ENCODE measurements at places on chromosomes 4 and X. TPM values are rescaled to one million over a fixed set of nuclear protein-coding genes. Genes with fewer than 3 reads are reported as not detected.

RPGR gene
- 7.1 TPM for total RNA-seq

GRCh38 chr4:166655231-166655630 is 579.1 kb downstream of the SPOCK3 start:
- no peak for DNase-seq

GRCh38 chr4:10096201-10096977 is 20.2 kb downstream of the WDR1 start:
- peak; percentile 94 for DNase-seq

ODAM gene
- total RNA-seq = not detected

DNA sequence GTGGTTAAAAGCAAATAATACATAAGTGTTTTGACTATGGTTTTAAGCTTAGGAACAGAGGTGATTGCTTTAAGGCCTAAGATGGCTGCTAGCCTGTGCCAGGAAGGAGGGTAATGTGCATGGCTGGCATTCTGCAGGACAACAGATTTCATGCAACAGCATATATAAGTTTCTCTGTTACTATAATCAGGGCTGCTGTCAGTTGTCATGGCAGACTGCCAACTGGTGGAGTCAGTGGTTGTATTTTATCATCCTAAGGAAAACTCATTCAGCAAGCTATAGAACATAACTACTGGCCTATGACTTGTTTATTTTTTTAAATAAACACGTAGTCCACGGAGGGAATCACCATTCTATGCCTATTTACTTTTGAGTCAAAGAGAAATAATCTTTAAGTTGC is 77.7 kb upstream of the DCAF8L1 start:
- peak; percentile 38 for DNase-seq

GSTCD gene
- 11.2 TPM for total RNA-seq

- no peak for DNase-seq
These were observed 19.4 kb upstream of the HGFAC start for GRCh38 chr4:3422241-3422801.

DNA sequence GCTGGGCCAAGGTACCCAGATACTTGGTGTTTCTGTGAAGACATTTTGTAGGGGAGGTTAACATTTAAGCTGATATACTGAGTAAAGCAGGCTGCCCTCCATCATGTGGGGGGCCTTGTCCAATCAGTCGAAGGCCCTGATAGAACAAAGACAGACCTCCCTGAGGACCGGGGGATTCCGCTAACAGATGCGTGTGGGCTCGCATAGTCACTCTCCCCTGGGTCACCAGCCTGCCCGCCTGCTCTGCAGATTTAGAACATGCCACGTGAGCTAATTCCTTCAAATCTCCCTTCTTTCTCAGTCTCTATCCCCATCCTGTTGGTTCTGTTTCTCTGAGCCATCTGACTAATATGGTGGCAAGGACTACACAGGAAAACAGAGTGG is 60.7 kb downstream of the WFS1 start:
- no peak for DNase-seq

GNRHR gene
- total RNA-seq = not detected

DNA sequence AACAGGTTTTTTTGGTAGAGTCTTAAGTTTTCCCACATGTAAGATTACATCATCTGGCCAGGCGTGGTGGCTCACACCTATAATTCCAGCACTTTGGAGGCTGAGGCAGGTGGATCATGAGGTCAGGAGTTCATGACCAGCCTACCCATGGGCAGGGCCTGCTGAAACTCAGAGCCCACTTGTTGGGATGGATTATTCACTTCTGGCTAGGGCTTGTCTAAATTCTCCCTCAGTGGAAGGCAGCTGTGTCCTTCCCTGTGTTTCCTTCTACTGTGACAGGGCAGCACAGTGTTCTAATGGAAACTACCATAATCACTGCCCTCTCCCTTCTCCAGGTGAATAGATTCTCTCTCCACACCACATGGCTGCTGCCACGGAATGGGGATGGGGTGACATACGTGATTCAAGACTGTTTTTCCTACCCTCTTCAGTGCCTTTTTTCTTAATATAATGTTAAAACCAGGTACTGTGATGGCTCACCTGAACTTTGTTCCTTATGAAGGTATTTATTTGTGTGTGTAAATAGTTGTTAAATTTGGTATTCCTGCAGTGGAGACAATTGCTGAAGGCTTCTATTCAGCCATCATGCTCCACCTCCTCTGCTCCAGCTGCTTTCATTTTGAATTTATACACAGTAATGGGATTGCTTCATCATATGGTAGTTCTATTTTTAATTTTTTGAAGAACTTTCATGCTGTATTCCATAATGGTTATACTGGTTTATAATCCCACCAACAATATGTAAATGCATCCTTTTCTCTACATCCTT is 287.2 kb upstream of the HS3ST1 start:
- no peak for DNase-seq

DNA sequence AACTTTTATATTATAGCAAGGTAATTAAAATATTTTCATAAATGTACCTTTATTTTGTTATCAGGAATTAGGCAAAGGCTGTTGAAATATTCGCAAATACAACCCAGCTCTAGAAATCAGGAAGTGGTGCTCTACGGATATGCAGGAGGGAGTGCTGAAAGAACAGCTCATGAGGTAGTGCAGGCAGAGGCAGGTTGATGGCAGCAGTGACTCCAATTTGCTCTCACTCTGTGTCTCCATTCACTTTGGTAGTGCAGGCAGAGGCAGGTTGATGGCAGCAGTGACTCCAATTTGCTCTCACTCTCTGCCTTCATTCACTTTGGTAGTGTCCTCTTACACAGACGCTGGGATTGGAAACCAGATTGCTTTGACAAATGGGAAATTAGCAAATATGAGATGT is 277.9 kb downstream of the TRIML1 start:
- DNase-seq = peak; percentile 21

GRCh38 chrX:136094962-136095361 is 52.4 kb upstream of the FHL1 start:
- no peak for DNase-seq

- DNase-seq = no peak
These were observed 635.2 kb upstream of the FRG1 start for GRCh38 chr4:189305500-189305899.

DNA sequence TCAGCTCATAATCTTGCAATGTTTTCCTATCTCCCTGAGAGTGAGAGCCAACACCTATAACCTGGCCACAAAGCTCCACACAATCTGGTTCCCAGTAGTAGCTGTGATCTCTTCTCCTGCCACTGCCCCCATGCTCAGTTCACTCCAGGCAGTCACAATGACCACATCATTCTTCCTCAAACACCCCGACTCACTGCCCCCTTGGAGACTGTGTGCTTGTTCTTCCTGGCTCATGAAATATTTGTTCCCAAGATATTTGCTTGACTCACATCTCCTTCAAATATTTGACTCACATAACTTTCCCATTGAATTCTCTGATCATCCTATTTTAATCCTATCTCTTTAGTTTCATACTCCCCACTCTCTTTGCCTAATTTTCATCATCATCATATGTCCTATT is 173.7 kb downstream of the AREG start:
- DNase-seq = no peak

DNA sequence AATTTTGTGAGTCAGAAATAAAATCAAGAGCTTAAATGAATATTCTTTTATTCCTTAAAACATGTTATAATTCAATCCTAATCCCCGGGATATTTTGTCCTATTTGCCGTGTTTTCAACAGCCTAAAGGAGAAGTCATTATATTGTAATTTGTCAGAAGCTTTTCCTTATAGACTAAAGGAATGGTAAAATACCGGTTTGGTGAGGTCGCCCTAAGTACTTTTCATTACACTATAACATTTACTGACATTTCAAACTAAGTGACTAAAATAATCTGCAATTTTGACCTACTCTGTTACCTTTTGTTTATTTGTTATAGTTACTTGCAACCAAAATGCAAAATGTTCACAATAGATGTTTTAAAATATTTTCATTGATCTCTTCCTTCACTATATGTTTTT is 8.8 kb downstream of the DCLK2 start:
- DNase-seq = no peak

DNA sequence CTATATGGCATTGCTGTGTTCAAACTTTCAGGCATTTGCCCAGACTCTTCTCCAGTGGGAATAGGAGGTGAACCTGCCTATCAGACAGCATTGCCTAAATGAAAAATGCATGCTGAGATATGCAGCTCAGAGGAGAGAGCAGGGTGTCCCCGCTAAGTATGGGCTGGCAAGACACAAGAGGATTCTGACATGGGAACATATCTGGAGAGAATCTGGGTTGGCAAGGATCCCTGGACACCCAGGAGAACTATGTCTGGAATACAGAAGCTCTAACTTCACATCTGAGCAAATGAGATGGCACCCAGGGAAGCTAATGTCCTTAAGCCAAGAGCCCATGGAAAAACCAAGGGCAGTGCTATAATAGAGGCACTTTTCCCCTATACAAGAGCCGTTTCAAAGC is 18.4 kb downstream of the PPARGC1A start:
- no peak for DNase-seq

DNA sequence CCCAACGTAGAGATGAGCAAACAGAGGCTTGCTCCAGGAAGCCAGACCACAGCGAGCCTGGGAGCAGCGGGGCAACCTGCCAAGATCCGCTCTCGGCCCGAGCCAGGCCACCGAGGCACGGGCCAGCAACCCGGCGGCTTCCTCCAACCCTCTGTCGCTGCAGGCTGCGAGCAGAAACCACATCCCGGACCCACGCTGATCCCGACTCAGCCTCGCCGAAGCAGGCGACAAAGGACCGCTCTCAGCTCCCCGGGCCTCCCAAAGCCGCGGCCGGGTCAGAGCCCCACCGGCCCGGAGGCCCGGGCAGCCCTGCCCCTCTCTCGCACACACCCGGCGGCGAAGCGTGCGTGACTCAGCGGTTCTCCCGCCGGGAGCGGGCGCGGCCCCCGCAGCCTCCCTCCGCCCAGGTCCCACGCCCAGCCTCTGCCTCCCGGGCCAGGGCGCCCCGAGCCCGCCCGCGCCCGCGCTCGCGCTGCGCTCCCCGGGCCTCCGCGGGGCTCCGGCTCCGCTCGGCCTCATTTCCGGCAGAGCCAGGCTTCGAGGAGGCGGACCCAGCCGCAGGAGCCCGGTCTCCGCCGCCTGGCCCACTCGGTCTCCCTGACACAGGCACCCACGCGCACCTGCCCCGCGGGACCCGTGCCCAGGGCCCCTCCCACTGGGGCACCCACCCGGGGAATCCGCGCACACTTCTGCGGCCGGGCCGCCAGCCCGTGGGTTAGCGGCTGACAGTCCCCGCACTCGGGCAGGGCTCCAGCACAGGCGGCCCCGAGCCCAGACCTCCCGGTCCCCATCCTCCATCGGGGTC is 1.7 kb downstream of the PPP2R2C start:
- peak; percentile 34 for DNase-seq

DNA sequence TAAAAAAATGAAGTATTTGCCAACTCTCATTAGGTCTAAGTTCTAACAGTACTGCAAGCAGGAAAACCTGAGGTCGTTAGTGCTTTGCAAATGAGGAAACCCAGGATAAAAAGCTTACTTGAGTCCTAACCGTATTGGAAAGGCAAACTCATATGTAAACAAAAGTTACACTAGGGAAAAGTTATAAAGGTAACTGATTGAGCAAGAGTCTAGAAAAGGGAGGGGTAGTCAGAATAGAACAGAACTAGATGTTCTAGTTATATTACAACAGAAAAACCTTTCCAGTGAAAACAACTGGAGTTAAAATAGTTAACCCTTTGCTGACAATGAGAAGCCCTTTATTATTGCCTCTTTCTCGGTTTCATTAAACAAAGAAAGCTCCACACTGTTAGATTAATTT is 66.4 kb upstream of the MAOA start:
- DNase-seq = peak; percentile 6

GRCh38 chrX:17164941-17165340 is 210.1 kb upstream of the NHS start:
- DNase-seq = no peak

GRCh38 chr4:143668930-143669552 is 31.4 kb downstream of the FREM3 start:
- no peak for DNase-seq

- DNase-seq = no peak
These were observed 10.9 kb downstream of the SH3TC1 start for GRCh38 chr4:8210010-8210409.

GRCh38 chrX:122076241-122076640 is 1028.8 kb downstream of the GLUD2 start:
- DNase-seq = no peak

- no peak for DNase-seq
These were observed 3.4 kb downstream of the SPARCL1 start for GRCh38 chr4:87525636-87526295.

TMEM255A gene
- 4.0 TPM for total RNA-seq

- no peak for DNase-seq
These were observed 125.8 kb downstream of the PPEF1 start for GRCh38 chrX:18833071-18833731.

- peak; percentile 27 for DNase-seq
These were observed 325.7 kb downstream of the PCDH7 start for GRCh38 chr4:31045724-31046318.

DNA sequence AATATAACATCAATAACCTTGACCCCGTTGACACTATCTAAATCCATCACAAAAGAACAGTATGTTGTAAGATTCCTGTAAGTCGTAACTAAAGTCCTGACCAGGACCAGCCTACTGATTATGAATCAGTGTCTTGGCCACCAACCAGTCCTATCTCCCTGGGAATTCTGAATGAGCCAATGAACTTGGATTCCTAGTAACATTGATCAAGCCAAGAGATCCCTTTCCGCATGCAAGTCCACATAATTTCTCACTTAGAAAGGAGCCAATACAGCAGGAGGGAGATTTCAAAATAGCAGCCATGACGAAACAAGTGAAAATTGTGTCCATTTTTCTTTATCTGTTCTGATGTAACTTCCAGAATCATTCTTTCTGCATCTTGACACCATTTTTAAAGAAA is 9.5 kb downstream of the XPNPEP2 start:
- DNase-seq = no peak

FGFRL1 gene
- total RNA-seq = 63.1 TPM

SLC10A4 gene
- 0.06 TPM for total RNA-seq

FABP2 gene
- not detected for total RNA-seq

DNA sequence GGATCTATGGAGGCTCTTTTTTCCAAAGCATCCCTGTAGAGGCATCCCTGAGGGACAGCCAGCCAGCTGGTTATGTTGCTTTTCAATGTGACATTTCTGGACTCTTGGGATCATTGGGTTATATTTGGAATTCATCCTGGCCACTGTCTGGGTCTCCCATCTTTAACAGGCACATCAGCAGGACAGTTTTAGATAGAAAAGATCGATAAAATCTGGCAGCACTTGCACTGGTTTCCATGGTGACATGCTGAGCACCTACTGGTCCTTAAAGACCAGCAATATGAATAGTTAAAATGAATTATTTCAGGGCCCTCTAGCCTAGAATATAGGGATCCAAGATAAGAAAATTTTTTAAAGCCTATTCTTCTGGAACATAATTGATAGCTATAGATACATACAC is 151.6 kb downstream of the KDR start:
- no peak for DNase-seq

Data from H4 (cell line).